Fibroblast of skin of back (primary cell): ENCODE measurements at places on chromosomes 12 and 14.

- DNase-seq: no peak
Observed at GRCh38 chr14:69156224-69156623, 3.3 kb upstream of the DCAF5 start.

DNA sequence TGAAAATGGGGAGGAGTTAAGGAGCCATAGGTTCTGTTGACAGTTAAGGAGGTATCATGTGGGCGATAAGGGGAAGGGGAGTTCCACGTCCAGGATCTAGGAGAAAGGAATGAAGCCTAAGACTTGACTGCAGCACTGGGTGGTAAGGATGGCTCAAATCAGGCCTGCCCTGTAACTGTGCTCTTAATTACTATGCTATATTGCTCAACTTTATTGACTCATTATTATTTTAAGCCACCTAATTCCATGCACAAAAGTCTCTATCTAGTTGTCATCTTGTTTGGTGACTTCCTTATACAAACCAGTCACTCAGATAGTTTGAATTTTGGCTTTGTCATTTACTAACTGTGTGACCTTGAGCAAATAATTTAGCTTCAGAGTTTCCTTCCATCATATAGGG is 242.1 kb upstream of the ARHGAP5 start:
- DNase-seq: no peak

- DNase-seq: peak; percentile 72
Observed at GRCh38 chr12:21546716-21547115, 20.6 kb downstream of the SPX start.

GRCh38 chr14:81298911-81299310 is 78.2 kb upstream of the GTF2A1 start:
- DNase-seq: no peak

DNA sequence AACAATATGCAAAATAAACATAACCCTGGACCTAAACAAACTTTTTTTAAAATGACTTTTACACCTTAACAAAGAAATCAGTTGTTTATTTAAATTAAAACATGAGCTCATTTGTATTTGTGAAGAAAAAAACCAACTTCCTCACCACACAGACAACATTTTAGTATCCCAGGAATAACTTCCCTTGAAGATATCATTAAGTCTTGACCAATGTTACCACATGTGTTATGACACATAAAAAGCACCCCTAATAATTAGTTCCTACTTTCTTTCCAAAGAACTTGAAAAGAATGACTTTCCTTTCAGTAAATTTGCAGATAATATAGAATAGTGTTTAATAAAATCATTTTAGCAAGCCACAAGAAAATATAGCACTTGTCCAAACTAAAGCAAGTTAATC is 42.4 kb downstream of the DUSP16 start:
- DNase-seq: no peak

- peak; percentile 77 for DNase-seq
Observed at GRCh38 chr14:37142835-37143401, 29.5 kb downstream of the SLC25A21 start.

DNA sequence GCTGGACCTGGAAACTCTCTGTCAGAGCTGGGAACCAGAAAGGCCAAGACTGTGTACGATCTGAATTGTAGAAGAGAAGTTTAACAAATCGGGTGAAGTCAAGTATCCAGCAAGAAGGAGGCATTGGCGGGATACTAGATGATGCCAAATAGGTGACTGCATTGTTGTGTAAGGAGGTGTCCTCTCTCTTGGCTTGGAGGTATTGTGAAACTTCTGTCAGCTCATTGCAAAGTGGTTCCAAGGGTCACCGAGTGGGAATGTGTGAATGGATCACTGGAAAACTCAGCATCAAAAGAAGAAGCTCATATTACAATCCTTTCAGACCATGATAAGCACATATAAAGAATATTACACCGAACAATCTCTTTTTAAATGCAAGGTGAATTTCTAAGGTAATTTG is 11.7 kb downstream of the NAV3 start:
- DNase-seq: no peak

DNA sequence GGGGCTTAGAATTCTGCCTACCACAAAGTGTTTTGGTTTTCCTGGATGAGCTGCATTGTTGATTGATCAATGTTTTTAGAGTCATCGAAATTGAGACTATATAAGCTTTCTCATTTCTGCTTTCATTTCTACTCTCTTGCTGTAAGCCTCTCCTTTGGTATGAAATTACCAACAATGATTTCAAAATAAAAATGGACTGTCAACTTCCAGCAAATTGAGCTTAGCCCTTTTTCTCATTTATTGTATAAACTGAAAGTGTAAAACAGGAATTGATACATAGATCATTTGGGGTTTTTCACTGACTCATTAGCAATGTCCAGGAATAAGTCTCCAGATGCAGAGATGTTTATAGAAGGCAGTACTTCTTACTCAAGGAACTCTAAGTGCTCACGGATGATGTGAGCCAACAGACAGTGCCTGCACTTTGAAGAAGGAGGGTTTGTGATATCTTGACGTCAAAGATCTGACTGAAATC is 20.0 kb upstream of the PCNX1 start:
- peak; percentile 52 for DNase-seq

DNA sequence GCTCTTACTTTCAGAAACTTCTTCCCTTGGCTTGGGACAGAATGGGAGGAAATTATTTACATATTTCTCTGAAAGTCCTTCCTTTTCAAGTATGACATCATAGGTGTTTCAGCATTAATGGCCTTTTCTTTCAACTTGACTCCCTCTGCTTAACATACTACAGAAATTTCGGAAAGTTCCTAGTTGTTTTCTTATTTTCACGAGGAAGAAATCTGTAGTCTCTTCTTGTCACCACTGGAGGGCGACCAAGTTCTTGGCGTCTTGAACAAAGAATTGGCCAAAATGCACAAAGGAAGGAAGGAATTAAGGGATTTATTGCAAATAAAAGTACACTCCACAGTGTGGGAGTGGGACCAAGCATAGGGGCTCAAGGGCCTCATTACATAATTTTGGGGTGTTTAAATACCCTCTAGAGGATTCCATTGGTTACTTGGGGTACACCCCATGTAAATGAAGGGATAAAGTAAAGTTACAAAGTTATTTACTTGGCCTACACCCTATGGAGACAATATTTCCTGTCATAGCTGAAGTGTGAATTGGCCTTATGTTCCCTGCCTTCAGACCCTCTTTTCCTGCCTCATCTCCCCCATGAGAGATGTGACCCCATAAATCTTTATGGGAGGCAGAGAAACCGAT is 70.4 kb downstream of the RPL10L start:
- peak; percentile 37 for DNase-seq

DNA sequence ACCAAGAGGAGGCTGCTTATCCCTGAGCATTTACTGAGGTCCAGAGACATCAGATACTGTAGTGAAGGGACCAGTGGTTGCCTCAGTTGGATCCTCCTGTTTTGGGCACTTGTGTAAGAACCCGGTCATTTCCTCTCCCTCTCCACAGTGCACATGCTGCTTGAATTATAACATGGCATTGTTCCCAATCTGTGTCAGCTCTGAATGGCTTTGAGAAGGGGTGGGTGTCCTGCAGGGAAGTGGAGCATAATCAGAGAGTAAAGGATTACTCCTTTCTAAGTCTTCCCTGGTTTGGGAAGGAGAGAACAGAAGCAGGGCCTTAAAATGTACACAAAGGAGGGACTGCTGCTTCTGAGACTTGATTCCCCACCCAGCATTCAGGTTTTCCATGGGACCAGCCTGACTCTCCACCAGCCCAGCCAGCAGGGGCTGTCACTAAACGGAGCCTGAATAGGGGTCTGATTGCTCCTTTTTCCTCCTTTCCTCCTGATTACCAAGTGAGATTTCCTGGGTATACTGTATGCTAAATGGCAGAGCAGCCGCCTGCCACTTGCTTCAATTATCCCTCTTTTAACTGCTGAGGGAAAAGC is 78.4 kb downstream of the NRXN3 start:
- DNase-seq: no peak

DNA sequence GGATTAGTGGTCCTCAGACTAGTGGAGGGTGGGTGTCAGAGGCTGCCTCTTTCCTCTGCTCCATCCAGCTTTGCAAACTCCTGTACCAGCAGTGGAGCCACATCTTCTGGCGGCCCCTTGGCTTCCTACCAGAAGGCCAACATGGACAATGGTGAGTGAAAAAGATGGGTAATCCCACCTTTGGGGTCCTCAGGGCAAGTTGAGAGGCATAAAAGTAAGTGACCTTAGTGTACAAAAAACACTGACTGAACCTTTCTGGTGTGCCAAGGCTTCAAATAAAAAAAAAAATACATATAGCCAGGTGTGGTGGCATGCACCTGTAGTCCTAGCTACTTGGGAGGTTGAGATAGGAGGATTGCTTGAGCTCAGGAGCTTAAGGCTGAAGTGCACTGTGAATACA is 9.2 kb upstream of the PIP4K2C start:
- DNase-seq: no peak

- DNase-seq: no peak
Observed at GRCh38 chr12:93040367-93040766, 111.3 kb upstream of the EEA1 start.

DNA sequence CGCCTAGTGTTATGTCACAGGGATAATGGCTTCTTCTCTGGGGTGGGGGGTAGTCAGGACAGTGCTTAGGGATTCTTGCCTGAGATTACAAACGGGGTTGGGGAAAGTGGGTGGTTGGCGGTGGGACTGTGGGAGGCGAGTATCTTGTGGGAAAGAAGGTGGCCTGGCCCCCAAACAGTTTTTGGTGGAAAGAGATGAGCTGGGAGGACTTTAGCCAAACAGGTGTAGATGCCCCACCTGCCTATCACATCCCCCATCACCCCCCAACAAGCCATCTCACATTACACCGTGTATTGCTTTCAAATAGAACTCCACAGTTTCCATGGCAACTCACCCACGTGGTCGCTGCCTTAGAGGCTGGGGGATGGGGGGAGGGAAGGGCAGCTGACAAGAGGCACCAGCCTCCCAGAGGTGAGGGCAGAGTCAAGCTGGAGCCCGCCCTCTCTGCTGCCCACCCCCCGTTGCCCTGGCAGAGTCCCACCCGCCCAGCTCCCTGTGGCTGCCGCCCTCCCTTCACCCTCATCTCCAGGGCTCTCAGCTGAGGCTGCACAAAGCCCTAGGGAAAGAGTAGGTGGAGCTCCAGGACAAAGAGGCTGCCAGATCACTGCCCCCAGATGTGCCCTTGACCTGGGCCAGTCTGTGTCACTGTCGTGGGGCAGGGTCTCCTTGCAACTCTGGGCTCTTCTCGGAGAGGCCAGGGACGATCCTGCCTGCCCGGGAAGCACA is 98.3 kb downstream of the LRRC74A start:
- DNase-seq: no peak

DNA sequence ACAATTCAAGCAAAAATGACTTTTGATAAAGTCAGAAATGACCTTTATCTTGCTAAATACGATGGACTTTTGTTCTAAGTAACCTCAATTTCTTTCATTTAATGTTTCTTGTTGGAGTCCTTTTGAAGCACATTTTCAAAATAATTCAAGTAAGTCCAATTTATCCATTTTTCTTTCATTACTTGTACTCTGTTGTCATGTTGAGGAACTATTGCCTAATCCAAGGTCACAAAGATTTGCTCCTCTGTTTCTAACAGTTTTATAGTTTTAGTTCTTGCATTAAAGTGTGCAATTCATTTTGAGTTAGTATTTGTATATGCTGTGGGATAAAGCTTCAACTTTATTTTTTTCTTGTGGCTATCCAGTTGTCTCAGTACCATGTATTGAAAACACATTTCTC is 66.7 kb downstream of the CCER1 start:
- DNase-seq: no peak

DNA sequence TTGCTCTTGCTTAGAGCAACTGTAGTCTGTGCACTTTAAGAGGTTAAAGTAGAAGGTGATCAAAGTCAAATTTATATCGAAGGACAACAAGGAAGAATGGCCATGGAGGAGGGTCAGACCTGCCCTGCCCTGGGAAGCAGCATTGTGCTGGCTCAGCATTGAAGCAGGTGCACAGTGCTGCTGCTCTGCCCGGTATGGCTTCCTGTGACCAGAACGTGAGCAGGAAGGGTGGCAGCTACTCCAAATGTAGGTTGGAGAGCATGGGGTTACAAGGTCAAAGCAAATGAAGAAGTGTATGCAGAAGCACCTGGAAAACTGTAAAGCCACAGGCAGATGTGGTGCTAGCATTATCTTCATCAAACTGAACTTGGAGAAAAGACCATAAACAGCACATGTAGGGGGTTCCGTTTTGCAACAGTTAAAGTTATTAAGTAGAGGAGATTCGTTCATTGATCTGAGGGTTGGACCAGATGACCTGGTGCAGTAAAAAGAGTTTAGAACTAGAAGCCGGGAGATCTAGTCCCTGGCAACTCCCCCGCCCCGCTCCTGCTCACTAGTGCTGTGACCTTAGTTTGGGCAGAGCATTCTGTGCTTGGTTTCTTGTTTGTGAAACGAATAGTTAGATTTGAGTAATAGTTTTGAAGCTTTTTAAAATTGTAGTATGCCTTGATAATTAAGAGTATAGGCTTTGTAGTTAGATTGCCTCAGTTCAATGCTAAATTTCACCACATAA is 84.2 kb downstream of the SCN8A start:
- no peak for DNase-seq
